ENCODE measurements at places on chromosomes 12 and 14.

DNA sequence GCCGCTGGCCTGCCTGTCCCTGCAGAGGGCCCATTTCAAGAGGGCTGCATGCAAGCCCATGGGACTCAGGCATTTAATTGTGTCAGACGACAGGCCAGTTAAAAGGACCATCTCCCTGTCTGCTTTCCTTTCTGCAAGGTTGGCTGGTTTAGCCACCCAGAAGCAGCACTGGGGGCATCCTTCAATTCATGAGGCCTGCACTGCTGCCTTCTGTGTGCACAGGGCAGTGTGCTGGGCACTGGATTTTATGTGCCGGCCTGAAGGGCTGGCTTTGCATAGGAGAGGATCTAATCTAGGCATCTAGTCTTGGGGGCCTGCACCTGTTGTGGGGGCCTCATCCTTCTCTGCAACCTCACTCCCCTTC, 114.1 kb upstream of the FKBP4 start:
- DNase-seq = no peak

DNA sequence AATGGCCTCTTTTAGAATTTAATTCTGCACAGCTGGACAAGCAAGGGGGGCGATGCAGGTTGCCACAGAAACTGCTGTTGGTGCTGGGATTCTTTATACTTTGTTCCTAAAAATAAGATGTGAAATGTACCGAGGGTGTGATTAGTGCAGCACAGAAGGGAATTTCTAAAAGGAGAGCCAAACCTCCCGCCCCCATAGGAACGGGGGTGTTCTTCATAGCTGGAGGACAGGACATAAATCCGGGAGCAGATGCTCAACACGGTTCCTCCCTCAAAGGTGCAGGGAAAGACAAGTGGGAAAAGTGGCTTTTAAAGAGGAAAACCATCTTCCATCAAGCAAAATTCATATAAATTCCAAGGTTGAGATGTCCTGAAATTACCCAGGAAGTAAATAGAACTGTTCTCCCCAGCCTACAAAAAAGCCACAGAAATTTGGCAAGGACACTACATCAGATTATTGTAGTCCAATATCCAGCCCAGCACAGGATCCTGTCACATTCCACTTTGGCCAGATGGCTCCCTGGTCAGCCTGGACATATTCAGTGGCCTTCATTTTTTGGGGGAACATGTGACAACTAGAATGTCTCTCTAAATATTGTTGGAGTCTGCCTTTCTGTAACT, 51.4 kb upstream of the TMX1 start:
- no peak for DNase-seq

GRCh38 chr12:47742253-47742825, 16.3 kb downstream of the RAPGEF3 start:
- DNase-seq = no peak

DNA sequence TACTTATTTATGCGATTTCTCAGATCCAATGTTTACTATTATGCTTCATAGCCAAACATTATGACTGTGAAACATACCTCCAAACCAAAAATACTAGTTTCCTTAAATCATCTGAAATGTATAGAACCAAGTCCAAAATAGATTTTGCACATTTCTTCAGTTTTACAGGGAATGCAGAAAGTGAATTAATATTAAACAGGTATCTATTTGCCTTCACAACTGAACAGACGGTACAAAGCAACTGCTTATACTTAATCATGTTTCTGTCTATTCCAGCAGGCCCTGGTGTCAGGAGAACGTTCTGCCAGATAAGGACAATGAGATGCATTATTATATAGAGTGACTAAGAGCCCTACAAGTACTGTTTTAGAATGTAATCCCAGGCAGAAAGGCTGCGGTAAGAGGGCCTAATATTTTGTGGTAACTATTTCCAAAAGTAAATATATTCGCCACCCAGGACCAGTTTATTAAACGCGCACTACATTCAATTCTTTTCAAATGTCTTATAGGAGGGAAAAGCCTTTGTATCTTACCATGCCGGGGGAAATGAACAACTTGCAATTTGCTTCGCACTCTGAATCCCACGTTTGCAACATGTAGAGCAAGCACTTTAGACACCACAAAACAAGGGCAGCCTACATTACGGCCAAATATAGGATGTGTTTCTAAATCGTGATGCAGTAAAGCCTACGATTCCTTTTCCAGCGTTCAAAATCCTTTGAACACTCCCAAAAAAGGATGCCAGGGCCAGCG, 1.5 kb downstream of the CORO1C start:
- DNase-seq = no peak

DNA sequence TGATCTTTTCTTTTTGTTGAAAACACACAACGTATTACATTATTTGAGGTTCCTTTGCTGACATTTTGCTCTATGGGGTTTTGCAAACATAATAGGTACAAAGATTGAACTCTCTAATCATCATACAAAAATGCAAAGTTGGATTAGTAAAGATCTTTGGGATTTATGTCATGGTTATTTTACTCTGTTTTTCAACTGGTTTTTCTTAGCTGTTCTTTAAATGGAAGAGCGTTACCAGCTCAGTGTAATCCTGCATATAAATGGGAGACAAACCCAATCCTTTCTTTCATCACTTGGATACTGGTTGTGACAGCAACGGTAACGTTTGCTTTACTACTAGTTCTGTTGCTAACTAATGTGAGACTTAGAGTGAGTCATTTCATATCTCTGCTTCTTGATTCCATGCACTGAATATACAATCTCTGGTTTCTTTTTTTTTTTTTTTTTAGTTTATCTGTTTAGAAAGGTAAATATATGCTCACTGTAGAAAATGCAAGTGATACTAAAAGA, 104.9 kb upstream of the NOVA1 start:
- DNase-seq = no peak

DNA sequence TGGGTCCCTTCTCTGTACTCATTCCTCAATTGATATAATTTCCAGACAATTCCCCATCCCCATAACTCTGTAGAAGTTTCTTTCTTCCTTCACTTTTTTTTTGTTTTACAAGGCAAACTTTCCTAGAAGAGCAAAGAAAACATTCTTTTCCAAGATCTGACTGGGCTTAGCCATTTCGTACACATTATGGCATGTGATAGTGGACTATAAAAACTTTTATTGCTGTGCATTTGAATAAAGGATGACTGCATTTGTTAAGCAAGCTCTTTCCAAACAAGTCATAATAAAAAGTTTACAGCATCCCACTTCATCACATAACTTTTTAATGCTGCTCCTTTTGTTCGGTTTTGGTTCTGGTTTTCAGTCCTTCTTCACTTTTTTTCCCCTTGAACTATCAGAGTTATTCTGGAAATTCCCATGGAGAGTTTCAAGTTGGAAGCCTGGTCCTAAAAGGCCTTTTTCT, 231.0 kb upstream of the HMGA2 start:
- DNase-seq = no peak

- no peak for DNase-seq
Observed at GRCh38 chr12:76726626-76727025, 37.3 kb upstream of the ZDHHC17 start.

- no peak for DNase-seq
Observed at GRCh38 chr12:59619461-59620240, 23.8 kb downstream of the SLC16A7 start.

DNA sequence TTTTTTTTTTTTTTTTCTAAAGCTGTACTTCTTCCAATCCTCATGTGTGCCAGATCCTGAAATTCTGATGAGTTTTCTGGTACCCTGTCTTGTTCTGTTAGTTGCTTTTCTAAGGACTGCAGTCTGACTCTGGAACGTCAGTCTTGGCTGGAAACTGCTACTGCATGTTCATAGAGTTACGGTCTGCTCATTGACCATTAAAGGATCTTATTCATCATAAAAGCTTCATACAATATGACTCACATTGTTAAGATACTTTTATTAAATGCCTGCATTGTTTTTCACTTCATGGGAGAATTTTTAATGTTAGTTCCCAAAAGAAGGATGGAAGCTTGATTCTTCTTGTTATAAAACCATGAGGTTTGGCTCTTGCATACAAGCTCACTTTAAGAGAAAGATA, 233.6 kb downstream of the SYT10 start:
- DNase-seq = no peak

GRCh38 chr12:10940389-10940788, 1.3 kb upstream of the TAS2R14 start:
- DNase-seq = no peak

DNA sequence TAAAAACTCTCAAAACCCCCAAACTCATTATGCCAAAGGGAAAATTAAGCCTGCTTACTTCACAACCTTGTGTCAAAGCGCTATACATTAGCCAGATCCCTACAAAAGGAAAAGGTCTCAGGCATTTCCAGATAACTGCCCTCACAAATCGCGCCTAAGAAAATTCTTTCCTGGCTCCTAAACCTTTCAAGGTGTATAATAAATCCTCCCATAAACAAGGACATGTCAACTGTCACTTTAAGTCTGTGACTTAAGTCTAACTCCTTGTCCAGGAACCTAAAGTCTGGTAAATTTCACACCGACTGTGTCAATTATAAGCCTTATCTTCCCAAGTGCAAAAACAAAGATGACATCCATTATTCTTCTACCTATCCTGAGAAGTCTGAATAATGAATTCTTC, 4.3 kb upstream of the ETFBKMT start:
- no peak for DNase-seq

DNA sequence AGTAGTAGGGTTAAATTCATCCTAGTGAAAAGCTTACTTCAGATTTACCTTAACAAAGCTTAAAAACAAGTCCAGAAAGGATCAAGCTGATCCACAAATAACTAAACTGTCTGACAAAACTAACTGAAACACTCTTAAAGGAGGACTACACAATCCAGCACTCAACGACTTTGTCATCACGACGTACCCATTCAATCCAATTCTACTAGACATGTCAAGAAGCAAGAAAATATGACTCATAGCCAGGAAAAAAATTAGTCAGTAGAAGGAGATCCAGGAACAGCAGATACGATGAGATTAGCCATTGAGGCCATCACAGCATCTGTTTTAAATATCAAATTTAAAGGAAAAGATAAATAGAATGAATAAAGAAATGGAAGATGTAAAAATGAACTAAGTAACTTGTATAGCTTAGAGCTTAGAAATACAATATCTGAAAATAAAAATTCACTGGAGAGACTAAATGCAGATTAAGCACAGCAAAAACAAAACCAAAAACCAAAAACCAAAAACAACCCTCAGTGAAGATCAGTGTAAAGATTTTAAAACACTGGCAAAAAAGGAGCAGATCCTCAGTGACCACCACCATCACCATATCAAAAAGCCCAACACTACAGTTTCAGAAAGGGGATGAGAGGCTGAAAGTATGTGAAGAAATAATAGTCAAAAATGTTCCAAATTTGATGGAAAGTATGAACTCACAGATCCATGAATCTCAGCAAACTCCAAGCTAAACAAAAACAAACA, 95.0 kb upstream of the CCND2 start:
- no peak for DNase-seq

All from KG1 (cell line).